ENCODE measurements at places on chromosomes 4 and X.
A peak's percentile ranks its signal among the peaks of the same experiment; 100 is the strongest.

DNA sequence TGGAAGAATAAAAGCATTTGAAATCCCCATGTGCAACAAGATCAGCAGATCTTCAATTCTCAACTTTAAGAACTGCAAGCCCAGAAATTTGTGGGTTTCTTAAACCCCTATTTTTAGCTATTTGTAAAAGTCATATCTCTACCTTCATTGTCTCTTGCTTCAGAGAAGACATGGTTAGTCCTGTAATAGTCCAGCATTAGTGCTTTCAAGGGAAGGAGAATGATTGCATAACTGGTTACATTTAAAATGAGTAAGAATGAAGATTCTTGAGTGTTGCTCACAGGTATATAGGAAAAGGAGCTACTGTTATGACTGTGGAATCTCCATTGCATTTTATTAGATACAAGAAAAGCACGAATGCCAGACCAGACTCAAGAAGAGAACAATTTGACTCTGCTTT is 84.0 kb downstream of the CCSER1 start:
- no peak for DNase-seq

DNA sequence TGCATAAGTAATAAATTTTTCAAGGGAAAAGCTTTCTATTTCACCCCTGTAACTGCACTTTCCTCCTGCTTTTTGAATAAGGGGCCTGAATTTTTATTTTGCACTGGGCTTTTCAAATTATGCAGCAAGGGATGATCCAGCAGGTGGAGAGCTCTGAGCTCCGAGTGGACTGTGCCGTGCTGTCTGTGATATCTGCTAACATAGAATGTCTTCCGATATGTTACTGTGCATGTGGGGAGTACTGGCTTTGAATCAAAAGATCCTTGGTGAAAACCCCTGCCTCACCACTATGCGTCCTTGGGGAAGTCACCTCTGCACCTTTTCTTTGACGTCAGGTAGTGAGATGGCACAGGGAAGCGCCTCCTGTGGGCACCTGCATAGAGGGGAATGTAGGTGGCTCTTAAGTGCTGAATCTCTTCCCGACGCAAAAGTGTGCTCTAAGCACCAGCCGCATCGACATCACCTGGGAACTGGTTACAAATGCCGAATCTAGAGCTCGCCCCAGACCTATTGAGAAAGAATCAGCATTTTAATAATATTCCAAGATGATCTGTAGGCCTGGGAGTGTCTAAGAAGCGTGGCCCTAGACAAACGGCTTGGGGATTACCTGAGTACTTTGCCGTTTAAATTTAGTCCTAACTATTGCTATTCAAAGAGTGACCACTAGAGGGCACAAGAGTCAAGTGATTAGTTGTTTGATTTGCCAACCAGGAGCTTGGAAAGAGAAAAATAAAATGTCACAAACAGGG is 19.2 kb upstream of the WFS1 start:
- peak; percentile 62 for DNase-seq

- no peak for DNase-seq
These were observed 14.0 kb upstream of the GLOD5 start for GRCh38 chrX:48747415-48748016.

DNA sequence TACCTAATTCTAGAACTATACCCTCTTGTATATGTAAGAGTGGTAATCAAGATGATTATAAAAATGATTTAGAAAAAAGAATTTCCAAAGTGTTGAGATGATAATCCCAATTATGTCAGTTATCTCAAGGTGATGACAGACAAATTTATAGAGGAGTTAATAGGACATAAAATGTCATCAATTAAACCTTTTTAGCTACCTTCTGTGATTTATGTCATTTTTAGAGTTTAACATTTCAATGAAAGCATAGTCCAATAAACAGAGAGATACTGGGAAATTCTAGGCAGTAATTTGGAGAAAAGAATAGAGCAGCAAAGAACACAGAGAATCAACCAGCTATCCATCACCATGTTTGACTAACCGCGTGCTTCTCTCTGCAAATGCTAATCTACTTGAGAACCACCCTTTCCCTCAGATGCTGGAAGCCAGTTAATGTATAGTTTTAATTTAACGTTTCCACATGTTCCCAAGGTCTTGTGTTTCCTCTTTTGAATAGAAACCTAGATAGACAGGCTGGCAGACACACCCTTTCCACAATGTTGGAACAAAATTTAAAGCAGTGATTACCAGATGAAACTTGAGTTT is 433.1 kb upstream of the FAM241A start:
- DNase-seq = no peak

DNA sequence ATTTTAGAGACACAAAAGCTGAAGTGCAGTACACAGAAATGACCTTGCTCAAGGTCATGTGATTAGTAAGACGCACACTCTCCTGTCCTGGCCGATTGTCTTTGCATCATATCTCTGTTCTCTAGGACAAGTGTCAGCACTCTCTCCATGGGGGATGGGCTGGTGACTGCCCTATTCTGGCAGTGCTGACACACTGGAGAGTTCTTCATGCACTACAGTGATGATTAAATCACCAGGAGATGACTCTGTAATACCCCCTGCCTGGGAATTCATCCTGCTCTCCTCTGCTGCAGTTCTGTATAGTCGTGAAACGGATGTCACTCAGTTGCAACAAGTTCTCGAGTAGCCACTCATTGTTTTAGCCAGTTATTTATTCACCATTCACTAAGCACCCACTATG is 5.3 kb upstream of the SHISA3 start:
- DNase-seq = no peak
